ENCODE measurements at places on chromosomes 3 and 15.

- no peak for DNase-seq
Observed at GRCh38 chr3:20346916-20347315, 160.9 kb upstream of the SGO1 start.

DNA sequence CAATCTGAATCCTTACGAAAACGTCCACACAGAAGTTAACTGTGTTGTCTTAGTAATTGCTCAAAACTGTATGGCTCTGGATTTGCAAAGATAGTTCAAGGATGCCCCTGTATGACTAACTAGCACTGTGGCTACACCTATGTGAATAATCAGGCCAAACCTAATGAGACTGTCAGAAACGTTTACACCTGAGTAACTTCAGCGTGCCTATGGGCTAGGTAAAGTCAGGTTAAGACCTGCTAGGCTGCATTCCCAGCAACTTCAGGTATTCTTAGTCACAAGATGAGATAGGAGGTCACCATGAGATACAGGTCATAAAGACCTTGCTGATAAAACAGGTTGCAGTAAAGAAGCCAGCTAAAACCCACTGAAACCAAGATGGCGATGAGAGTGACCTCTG is 87.8 kb upstream of the PLXND1 start:
- DNase-seq: no peak

DNA sequence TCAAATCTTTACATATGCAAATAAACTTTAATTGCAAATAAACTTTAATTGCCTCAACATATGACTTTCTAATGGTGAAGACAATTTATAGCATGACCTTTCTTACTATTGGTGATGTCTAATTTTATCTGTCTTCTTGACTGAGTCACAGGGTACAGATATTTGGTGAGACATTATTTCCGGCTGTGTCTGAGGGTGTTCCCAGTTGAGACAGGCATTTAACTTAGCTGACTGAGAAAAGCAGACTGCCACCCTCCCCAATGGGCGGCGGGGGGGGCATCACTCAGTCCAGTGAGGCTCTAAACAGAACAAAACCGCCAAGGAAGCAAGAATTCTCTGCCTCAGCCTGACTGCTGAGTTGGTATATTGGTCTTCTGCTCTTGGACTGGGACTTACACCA is 160.0 kb downstream of the TBL1XR1 start:
- DNase-seq: no peak

GRCh38 chr3:142595581-142595950 is 627 bp upstream of the PLS1 start:
- peak; percentile 70 for DNase-seq

DNA sequence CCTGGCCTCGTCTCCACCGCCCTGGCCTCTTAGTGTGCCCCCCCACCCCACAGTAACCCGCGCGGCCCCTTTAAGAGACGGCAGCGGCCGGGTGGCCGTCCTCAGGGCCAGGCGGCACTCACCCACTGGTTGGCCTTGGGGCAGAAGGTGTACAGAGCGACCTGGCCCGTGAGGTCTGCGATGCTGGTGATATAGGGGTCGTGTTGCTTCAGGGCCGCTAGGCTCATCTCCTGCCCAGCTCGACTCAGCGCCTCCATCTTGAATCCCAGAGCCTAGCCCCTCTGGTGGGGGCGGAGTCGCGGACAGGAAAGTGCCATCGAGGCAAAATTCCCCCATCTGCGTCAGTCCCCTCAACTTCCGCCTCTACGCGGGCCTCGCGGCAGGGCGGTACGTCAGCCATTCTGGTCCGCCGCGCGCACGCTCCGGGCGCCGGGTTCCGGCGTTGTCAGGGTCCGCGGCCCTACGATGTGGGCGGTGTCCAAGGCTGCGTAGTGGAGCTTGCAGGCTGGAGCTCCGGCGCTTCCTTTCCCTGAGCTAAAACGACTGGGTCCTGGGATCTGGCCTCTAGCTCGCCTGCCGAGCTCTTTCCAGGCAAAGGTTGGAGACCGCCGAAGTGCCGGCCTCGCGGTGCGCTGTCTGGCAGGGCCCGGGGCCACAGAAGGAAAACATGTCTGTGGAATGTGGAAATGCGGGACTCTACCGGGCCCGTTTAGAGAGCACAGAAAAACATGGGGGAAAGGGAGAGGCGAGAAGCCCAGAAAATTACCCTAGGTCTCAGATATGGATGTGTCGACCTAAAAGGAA is at the start of gene DCP1A:
TSS of gene DCP1A (minus strand) at position 283 of the 804 bp plus-strand sequence. CDS start at position 257, 26 bp downstream.
- DNase-seq: peak; percentile 89

DNA sequence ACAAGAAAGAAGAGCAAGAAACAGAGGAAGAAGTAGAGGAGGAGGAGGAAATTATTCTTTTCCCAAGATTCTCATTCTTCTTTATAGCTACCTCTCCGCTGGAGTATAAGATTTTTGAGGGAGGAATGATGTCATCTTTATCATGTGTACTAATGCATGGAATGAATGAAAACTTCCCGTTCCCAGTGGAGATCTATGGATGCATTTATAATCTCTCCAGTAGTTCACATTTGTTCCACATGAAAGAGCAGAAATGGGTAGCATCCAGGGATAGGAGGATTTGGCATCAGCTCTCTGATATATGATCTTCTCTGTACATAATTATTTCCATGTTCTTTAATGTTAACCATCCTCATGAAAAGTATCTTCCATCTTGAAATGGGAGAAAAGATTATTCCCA is 244.4 kb downstream of the ADAMTSL3 start:
- no peak for DNase-seq

DNA sequence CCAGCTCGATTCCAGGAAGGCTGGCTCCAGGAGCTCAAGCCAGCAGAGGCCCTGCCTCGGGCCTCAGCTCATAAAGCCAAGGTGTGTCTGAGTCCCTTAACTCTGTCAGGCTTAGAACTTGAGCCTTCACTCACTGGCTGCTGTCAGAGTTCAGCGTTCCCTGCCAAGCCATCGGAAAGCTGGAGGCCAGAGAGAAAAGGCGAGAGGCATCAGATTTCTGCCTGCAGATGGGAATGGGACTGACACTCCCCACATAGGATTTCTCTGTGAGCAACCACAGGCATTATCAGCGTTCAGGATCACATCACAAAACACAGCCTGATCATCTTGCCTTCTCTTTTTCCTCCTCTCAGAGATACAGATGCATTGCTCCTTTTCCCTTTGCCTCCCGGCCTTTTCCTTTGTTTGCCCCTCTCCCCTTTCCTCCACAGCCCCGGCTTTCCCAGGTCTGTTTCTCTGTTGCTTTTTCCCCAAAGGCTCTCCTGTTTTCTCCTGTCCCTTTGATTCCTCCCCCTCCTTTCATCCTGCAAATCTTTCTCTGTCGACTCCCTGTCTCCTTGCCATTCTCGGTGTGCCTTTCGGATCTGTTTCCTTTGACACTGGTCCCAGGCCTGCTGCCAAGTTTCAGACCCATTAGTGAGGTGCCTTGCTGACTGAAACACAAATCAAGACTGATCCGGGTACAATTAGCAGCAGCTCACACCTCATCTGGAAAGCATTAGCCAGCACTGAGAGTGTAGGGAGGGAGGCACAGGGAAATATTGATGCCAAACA is 44.5 kb upstream of the BOC start:
- DNase-seq: no peak

GRCh38 chr3:152156880-152157279 is 111.8 kb upstream of the MBNL1 start:
- DNase-seq: no peak

DNA sequence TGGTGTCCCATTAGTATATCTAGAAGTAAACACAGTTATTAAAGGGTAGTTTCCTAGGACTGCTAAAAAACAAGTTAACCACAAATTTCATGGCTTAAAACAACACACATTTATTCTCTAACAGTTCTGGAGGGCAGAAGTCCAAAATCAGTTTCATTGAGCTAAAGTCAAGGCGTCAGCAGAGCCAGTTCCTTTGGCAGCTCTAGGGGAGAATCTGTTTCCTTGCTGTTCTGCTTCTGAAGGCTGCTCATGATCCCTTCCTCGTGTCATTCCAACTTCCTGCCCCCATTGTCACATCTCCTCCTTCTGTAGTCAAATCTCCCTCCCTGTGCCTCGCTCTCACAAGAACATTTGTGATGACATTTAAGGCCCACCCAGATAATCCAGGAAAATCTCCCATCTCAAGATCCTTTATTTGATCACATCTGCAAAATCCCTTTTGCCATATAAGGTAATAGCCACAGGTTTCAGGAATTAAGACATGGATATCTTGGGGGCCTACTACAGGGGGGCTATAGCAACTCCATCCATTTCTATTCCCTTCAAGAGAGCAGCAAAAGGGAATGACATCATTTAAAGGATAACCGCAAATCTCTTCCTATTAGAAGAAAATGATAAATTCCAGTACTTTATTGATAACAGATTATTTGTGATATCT is 50.1 kb downstream of the GPR176 start:
- DNase-seq: peak; percentile 8

DNA sequence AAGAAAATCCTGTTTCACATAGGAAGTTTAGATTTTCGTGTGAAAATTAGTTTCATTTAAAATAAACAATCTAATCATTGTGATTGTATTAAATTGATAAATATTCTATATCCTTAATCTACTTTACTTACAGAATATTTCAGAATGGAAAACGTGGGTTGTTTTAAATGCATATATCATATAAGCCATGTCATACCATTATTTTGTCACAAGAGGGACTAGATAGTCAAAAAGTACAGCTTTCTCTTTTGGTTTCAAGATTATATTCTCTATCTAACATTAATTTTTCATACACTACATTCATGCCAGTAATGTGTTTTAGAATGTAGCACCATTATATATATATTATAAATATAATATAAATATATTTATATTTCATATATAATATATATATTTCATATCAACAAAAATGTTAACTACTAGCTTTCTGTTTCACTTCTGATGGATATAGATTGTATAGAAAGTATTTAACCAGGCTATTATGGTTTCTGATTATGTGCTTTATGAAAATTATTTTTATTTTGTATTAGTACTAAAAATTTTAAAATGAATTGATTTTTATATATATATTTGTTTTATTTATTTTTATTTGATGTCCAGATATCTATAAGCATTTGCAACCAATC is 45.3 kb downstream of the OSTN start:
- peak; percentile 37 for DNase-seq

- DNase-seq: peak; percentile 11
Observed at GRCh38 chr3:37453393-37454389, 279.3 kb upstream of the LRRFIP2 start.

- peak; percentile 99 for DNase-seq
Observed at GRCh38 chr15:75367913-75368688, at the start of gene MAN2C1. Gene MAN2C1, minus strand, starts transcription at chr15:75368607. Its CDS starts 24 bp downstream, at chr15:75368583.

DNA sequence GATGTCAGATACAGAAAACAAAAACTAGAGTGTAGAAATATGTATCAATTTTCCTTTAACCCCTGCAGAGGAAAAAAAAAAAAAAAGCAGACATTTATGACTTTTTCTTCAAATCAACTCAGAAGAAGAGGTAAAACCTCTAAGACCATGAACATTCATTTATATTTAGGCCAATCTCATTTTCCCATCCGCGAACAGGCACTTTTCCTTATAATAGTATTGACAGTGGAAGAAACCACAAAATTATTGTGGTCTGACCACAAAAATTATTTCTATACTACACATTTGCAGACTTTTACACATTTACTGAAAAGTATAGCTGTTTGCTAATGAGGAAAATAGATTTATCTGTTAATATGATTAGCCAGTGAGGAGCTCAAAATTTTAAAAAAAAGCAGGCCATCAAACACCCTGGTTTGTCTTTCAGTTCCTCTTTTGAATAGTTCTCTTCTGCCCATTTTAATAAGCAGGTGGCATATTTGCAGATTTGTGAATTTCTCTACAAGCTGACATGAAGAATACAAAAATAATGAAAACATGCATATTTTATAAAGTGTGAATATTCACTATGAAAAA is 5.7 kb downstream of the OSBPL11 start:
- DNase-seq: no peak

DNA sequence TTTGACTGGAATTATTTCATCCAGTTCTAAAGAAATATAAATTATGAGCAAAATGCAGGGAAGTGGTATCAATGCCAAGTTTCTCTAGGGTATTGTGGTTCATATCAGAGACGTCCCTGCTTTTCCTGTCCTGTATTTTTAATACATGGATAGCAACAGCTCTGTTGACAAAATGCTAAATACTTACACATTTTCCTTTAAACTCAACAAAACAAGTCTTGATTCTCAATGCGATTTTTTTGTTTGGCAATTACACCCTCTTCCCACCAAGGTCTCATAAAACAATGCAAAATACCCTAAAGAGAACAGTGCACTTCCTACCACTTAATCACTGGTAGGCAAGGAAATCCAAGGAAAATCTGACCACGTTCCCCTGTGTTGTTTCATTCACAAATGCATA is 120.0 kb downstream of the DUT start:
- no peak for DNase-seq
